ENCODE measurements at places on chromosomes 7 and 10.

GRCh38 chr10:19788075-19788686, 28.1 kb upstream of the PLXDC2 start:
- DNase-seq, result no peak

GRCh38 chr10:77680811-77681210, 43.2 kb upstream of the KCNMA1 start:
- DNase-seq, result no peak

DNA sequence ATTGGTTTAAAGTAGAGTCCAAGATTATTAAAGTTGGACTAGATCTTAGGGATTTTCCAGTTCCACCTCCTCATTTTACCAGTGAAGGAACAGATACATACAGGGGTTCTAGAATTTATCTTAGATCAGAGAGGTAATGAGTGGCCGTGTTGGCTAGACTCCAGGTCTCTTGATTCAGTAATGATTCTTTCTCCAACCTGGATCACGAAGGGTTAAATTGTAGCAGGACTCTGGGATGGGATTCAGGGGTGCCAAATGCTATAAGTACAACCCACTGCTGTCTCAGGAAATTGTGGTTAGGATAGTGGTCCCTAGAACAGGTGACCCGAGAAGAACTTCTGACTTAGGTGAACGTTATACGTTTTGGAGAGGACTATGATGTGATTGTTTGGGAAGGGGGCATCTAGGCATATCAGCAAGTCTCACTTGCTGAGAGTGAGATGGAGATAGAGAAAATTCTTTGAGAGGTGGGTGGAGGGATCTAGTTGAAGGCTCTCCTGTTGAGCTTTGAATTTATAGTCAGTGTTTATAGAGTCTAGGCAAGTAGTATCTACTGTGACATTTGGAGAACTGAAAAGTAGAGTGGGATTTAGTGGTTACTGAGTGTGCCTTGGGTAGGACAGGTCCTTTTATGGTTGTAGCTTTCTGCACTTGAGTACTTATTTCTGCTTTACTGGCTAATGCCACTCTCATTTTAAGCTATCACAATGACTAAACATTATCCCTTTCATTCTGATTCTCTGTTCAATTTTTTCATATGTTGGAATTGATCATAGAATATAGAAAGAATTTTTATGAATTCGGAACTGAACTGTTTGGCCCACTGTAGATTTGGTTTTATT, 58.3 kb downstream of the ST7 start:
- no peak for DNase-seq

- no peak for DNase-seq
Observed at GRCh38 chr7:36367561-36368077, 22.0 kb upstream of the ANLN start.

- DNase-seq, result no peak
Observed at GRCh38 chr10:71368643-71369042, 28.1 kb upstream of the CDH23 start.

GRCh38 chr7:133863362-133864061, 263.6 kb upstream of the LRGUK start:
- DNase-seq, result no peak

DNA sequence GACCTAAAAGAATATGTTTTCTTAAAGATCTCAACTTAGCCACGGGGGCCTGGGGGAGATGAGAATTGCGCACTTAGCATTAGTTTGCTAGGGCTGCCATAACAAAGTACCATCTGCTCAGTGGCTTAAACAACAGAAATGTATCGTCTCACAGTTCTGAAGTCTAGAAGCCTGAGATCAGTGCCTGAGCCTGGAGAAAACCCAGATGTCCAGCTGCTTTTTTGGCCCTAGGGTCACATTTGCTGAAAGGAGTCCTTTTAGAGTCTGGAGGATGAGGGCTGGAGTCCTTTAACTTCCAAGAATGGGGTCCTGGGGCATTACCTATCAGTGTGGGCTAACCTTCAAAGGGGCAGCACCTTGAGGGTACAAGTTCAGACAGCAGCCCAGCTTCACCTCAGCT, 48.2 kb downstream of the SMURF1 start:
- DNase-seq, result no peak

GRCh38 chr10:70786799-70787415, 1.7 kb upstream of the TBATA start:
- DNase-seq, result no peak

GRCh38 chr10:127158662-127159061, 37.7 kb downstream of the INSYN2A start:
- DNase-seq, result no peak

- DNase-seq, result no peak
Observed at GRCh38 chr10:19874791-19875190, 58.6 kb downstream of the PLXDC2 start.

DNA sequence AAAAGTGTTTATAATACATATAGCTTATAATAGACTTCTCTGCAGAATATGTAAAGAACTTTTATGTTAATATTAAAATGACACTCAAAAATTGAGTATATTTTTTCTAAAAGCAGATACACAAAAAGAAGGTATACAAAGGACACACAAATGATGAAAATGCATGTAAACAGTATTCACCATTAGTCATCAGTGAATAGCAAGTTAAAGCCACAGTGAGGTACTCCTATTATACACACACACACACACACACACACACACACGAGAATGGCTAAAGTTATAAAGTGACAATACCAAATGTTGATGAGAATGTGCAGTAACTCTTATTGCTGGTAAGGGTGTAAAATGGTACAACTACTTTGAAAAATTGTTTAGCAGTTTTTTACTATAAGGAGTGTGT, 92.9 kb downstream of the ITGB1 start:
- no peak for DNase-seq

GRCh38 chr10:74207691-74208480, 56.9 kb downstream of the ADK start:
- no peak for DNase-seq

GRCh38 chr10:71285986-71286385, 33.1 kb upstream of the SLC29A3 start:
- no peak for DNase-seq

DNA sequence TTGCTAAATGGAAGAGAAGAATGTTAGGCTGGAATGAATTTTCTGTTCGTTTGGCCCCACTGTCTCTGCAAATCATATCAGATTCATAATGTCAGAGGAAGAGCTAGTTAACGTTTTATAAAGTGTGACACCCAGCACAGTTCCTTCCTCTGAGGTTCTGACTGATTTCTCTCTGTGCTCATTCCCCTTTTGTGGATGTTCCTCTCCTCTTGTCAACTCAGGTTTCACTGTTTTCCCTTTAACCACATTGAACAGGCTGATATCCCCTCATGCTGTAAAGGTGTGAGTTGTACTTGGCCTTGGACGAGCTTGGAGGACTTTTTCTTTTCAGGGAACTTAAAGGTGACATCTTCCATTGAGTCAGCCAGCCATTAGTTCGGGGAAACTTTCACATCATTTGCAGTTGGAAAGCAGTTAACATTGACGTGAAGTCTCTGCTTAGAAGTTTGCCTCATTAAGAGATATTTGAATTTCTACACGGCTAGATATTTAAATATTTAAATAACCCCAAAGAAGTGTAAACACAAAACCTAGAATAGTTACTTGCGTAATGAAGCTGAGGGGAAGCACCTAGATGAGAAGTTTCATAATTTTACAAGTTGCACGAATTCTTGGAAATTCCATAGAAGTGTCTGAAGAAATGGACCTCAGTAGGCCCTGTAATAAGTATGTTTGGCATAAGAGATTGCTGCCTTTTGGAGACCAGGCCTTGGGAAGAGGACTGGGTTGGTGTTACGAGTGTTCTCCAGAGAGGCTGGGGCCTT, 101.5 kb upstream of the EGR2 start:
- DNase-seq, result no peak

DNA sequence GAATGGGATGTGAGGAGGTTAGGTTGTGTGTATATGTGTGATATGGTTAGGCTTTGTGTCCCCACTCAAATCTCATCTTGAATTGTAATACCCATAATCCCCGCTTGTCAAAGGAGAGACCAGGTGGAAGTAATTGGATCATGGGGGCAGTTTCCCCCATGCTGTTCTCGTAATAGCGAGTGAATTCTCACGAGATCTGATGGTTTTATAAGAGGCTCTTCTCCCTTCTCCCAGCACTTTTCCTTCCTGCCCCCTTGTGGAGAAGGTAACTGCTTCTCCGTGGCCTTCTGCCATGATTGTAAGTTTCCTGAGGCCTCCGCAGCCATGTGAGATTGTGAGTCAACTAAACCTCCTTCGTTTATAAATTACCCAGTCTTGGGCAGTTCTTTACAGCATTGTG, 47.3 kb downstream of the NPVF start:
- no peak for DNase-seq

DNA sequence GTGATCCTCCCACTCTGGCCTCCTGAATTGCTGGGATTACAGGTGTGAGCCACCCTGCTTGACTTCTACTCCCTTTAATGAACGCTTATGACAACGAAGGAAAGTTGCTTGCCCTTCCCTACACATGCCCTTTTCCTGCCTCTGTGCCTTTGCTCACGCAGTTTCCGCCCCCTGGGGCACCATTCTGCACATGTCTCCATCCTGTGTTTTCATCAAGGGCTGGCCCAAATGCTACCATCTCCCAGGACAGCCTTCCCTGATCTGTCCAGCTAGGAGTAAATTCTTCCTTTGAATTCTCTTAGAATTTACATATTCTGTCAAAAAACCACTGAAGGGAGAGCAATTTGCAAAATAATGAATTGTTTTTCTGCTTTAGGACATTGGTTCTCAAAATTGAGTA, 50.0 kb upstream of the KMT2C start:
- DNase-seq, result no peak

DNA sequence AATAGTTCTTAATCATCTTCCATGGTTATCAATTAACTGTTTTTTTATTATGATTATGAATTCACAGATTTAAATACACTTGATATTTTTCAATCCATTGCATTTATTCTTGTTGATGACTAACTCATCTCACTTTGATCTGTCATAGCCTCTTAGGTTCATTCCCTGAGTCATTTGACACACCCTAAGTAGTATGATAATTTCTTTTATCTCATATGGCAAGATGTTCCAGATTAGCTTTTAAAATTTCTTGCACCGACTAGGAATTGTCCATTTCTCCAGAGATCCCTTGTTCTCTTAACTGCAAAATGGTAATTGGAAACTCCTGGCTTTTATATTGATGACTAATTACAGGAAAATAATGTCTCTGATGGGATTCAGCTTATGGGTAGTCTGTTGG, 87.6 kb upstream of the CCDC6 start:
- no peak for DNase-seq

GRCh38 chr7:151017370-151017952, 6.8 kb downstream of the ATG9B start:
- no peak for DNase-seq

- DNase-seq, result no peak
Observed at GRCh38 chr7:108037741-108038140, 34.8 kb upstream of the LAMB1 start.

- no peak for DNase-seq
Observed at GRCh38 chr7:50742401-50742800, 40.3 kb downstream of the GRB10 start.

DNA sequence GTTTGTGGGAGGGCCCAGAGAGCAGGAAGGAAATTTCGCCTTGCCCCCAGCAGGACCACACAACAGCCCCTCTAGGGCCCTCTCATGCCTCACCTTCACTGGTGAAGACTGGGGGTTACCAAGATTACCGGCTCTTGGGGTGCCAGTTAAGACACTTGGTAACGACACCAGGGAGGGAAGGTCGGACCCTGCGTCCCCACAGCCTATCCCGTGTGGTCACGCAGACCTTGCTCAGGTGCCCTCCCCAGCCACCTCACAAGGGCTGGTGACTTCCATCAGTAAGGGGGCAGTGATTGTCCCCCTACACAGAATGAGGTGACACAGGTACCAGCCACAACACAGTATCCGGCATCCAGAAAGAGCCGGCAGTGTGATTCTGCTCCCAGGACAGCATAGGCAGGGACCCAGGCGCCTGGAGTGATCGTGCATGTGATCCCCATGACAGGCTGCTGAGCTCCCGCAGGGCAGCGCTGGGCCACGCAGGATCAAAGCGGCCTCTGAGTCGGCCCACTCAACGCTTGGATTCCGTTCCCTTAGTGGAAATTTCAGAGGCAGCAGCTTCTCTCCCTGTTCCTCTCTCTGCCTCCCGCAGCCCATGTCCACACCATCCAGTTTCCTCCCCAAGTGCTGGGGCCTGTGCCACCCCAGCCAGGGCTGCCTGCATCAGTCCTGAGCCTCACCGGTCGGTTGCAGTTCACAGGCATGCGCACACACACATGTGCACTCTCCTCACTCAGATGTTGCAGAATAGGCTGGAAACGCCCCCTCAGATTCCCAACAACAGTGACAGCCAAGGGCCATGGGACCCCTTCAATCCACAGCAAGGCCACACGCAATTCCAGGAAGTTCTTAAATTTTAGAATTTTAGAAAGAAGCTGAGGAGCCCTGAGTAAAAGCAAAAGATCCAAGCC, 35.8 kb downstream of the CAMK2B start:
- peak; percentile 43 for DNase-seq

- no peak for DNase-seq
Observed at GRCh38 chr10:110488332-110488681, 9.4 kb upstream of the DUSP5 start.

GRCh38 chr10:2985729-2986232, 81.6 kb upstream of the PFKP start:
- no peak for DNase-seq

- no peak for DNase-seq
Observed at GRCh38 chr7:150895809-150896208, 43.5 kb downstream of the AOC1 start.

DNA sequence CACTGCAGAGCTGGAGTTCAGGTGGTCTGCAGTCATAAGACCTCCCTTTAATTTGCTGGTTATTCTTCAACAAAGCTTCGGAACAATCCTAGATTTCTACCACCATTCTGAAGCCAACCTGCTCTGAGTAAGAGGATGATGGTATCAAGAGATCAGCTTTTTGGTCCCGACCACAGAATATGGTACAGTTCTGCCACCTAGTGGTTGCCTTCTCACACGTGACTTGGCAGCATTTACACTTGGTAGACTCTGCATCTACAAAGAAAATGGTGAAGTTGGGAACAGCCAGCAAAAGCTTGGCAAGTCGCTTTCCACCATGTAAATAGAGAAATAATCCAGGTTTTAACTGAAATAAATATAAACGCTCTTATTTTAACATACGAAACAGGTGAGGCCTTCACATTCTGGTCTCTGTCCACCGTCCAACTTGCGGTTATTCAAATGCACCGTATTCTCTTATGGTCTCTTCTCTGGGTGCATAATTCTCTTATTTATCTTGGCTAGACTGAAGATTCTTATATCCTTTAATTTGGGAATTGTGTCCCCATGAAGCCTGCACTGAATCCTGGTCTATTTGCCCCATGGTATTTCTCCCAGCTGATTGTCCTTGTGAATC, 173.9 kb upstream of the GRM3 start:
- peak; percentile 56 for DNase-seq

- peak; percentile 74 for DNase-seq
Observed at GRCh38 chr10:32957341-32958084, 517 bp downstream of the ITGB1 start.

Data from activated CD8-positive, alpha-beta memory T cell treated with anti-CD3 and anti-CD28 coated beads, Interleukin-2, amount 50 U/mL, for 48 hours (primary cell).